ENCODE measurements at places on chromosomes 7 and 10. TPM values are rescaled to one million over a fixed set of nuclear protein-coding genes. Genes with fewer than 3 reads are reported as not detected.

DUSP5 gene
- total RNA-seq, result 8.9 TPM

OR13A1 gene
- under 0.01 TPM for total RNA-seq

TDRD1 gene
- 0.17 TPM for total RNA-seq

DPCD gene
- total RNA-seq, result 5.9 TPM

ARHGEF5 gene
- 3.5 TPM for total RNA-seq

PKD1L1 gene
- total RNA-seq, result 0.09 TPM

DNA sequence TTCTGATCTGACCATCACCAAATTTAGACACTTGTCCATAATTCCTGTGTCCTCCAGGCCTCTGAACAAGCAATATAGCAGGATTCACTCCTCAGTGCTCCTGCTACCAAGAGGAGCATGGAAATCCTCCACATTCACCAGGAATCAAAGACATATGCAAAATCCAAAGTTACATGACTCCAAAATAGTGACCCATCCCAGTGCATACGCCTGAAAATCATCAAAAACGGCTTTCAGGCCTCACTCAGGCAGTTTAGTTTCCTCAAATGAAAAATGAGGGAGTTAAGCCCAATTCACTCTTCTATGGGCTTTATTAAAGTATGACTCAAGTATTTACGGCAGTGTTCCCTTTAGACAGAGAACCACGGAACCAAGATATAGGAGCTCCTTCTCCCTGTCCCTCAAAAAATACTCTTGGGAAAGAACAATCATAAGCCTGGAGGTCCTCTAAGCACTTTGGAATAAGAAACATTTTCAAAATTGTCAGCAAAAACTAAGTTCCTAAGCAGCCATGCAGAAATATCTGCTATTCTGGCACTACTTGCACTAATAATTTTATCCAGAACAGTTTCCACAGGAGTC lies 240.7 kb downstream of the PARD3 start:
- no peaks in the 10 kb centered on the region for H3K36me3 ChIP-seq
- no peak for DNase-seq
- no peaks in the 10 kb centered on the region for H3K27me3 ChIP-seq
- no peaks in the 10 kb centered on the region for H3K4me1 ChIP-seq
- H3K27ac ChIP-seq, result no peak overlapping the region

DNA sequence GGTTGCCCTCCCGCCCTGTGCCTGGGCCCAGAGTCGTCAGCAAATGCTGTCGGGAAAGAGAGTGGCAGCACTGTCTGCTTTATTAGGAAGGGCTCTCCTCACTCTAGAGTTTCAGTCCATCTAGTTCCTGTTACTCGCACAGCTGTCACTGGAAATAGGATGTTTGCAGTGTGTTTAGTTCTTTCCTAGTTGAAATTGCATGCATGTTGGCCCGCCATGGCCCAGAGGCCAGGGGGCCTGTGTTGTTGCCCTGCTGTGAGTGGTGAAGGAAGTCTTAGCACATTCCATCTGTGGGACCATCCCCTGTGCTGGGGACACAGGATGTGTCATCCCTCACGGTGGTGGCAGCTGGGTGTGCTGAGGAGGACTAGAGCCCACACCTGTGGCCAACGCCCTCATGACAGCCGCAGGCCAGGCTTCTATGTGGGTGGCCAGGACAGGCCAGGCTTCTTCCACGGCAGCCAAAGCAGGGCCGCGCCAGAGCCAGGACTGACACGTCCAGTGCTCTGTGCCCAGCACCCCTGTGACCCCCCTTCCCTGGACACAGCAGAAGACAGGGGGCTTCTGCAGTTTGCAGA lies 45.4 kb downstream of the ZNF467 start:
- no peak overlapping the region for H3K4me3 ChIP-seq
- no peaks in the 10 kb centered on the region for H3K4me1 ChIP-seq
- no peaks in the 10 kb centered on the region for H3K27me3 ChIP-seq

GRCh38 chr10:36789974-36790373 lies 335.4 kb upstream of the ANKRD30A start:
- no peaks in the 10 kb centered on the region for H3K27me3 ChIP-seq
- no peak for DNase-seq
- H3K36me3 ChIP-seq, result no peaks in the 10 kb centered on the region
- no peak overlapping the region for H3K27ac ChIP-seq
- no peaks in the 10 kb centered on the region for H3K4me1 ChIP-seq

DNA sequence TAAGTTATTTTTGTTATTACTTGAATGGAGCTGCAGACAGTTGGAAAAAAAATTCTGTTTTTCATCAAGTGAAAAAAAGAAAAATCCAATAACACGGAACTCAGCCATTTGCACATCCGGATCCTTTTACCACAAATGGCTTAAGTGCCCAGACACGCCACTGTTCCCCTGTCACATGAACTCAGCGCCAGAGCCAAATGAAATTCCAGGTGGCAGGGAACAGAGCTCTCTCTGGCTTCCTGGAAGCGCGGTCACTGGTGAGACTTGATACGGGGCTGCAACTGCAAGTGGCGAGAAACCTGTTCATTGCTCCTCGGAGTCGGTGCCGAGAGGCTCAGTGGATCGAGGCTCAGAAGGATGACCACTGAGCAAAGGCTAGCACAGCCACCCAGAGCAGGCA lies 60.8 kb upstream of the NPTX2 start:
- no peak overlapping the region for H3K27ac ChIP-seq
- DNase-seq, result no peak
- H3K4me1 ChIP-seq, result no peaks in the 10 kb centered on the region
- no peak overlapping the region for H3K4me3 ChIP-seq
- H3K36me3 ChIP-seq, result no peaks in the 10 kb centered on the region

- H3K36me3 ChIP-seq, result no peaks in the 10 kb centered on the region
- H3K27me3 ChIP-seq, result peaks cover 5% of the 10 kb centered on the region
- H3K4me3 ChIP-seq, result no peak overlapping the region
- no peaks in the 10 kb centered on the region for H3K4me1 ChIP-seq
- no peak for DNase-seq
Measured at GRCh38 chr10:8628351-8628750, 573.9 kb downstream of the GATA3 start.

GRCh38 chr7:132354527-132354926 lies 221.7 kb downstream of the PLXNA4 start:
- no peaks in the 10 kb centered on the region for H3K27me3 ChIP-seq
- no peak overlapping the region for H3K27ac ChIP-seq
- no peak for DNase-seq
- H3K4me3 ChIP-seq, result no peak overlapping the region
- peaks cover 2% of the 10 kb centered on the region for H3K4me1 ChIP-seq

DNA sequence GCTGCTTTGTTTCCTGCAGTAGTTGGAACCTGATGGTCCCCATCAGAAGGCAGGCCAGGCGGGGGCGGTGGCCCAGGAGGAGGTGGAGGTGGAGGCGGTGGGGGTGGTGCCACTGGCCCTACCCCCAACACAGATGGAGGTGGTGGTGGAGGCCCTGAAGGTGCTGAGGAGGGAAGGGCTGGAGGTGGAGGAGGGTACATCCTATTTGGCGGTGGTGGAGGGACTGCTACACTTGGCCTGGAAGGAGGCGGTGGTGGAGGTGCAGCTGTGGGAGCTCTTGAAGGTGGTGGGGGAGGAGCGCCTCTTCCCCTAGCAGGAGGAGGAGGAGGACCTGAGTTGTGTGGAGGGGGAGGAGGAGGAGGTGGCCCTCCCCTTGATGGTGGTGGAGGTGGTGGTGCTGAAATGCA lies 36.8 kb downstream of the LMOD2 start:
- H3K27me3 ChIP-seq, result no peaks in the 10 kb centered on the region
- H3K36me3 ChIP-seq, result peaks cover 20% of the 10 kb centered on the region
- H3K27ac ChIP-seq, result no peak overlapping the region
- H3K4me3 ChIP-seq, result no peak overlapping the region
- no peak for DNase-seq

DNA sequence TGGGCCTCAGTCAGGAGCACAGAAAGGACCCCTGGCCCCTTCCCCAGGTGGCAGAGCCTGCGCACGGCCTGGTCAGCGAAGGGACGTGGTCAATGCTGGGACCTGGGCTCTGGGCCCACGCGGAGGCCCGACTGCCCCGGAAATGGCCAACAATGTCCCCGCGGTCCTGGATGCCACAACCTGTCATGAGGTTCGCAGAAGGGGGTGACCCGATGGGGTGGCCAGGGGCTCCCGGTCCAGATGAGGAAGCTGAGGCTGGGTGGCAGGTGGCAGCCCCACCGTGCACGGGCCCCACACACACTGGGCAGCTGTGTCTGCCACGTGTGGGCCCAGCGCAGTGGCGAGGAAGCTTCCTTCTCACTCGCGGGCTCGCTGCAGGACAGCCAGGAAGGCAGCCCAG lies 49.4 kb downstream of the DPYSL4 start:
- no peak overlapping the region for H3K4me3 ChIP-seq
- H3K27ac ChIP-seq, result no peak overlapping the region
- H3K27me3 ChIP-seq, result no peaks in the 10 kb centered on the region
- DNase-seq, result no peak
- no peaks in the 10 kb centered on the region for H3K4me1 ChIP-seq
- H3K36me3 ChIP-seq, result no peaks in the 10 kb centered on the region

DNA sequence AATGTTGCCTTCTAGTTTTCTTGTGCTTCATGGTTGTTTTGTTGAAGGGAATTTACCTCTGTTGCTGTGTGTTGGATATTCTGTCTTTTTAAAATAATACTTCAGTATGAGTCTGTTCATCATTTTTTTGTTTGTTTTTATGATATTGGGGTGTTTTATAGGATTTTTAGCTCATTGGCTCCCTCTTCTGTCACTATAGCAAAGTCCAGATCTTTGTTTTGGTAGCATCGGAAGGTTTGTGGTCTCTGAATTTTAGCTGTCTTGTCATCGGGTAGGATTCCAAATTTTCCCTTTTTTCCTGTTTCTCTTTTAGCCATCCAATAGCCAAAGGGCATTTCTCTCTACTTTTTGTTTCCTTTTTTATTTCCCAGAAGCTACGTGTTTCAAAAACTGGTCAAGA lies 91.4 kb downstream of the EXOC4 start:
- no peaks in the 10 kb centered on the region for H3K27me3 ChIP-seq
- no peak for DNase-seq
- H3K36me3 ChIP-seq, result no peaks in the 10 kb centered on the region
- no peak overlapping the region for H3K27ac ChIP-seq
- no peaks in the 10 kb centered on the region for H3K4me1 ChIP-seq
- no peak overlapping the region for H3K4me3 ChIP-seq

DNA sequence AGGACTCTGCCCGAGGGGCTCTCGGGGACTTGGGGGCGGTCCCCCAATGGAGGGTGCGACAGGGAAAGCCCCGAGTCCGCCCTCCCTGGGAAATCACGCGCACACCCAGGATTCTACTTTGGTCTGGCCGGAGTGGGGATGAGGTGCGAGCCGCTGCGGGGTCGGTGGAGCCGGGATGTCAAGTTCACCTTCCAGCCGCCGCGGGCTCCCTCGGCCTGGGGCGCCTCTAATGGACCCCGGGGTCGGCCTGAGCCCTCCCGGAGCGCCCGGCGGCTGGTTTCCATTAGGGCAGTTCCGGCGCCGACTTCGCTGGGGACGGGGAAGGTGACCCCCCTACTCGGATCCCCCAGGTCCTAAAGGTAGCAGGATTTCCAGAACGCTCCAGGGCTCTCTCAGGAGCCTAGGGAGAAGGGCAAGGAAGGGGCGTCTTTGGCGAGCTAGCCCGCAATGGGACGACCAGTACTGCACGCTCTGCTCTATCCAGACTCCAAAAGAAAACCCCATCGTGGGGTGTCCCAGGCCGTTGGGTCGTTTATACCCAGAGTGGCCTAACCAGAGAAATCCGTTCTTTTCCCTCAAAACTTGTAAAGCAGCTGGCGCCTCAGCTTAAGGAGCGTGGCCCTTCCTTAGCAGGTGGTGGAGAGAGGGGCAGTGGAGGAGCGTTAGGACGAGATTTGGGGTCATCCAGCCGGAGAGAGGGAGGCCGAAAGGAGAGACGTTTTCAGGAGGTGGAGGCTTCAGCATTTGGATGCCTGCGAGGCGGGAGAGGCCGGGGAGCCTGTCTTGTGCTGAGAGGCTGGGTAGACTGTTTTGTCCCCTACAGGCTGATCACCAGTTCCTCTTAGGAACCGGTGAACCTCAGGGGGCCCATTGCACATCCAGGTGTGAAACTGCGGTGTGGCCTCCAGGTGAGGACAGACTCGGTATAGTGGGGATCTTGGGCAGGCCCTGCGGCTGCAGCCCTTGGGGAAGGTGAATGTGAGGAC lies 860 bp upstream of the WDR86 start:
- no peaks in the 10 kb centered on the region for H3K36me3 ChIP-seq
- DNase-seq, result no peak
- H3K27ac ChIP-seq, result no peak overlapping the region
- H3K4me3 ChIP-seq, result peak overlapping the region; percentile 36
- H3K27me3 ChIP-seq, result no peaks in the 10 kb centered on the region

- no peak overlapping the region for H3K27ac ChIP-seq
- no peak overlapping the region for H3K4me3 ChIP-seq
- DNase-seq, result peak; percentile 21
- H3K4me1 ChIP-seq, result peaks cover 3% of the 10 kb centered on the region
- H3K36me3 ChIP-seq, result no peaks in the 10 kb centered on the region
Measured at GRCh38 chr10:49113741-49114141, 1.6 kb downstream of the VSTM4 start.

- H3K4me3 ChIP-seq, result no peak overlapping the region
- H3K27me3 ChIP-seq, result no peaks in the 10 kb centered on the region
- no peaks in the 10 kb centered on the region for H3K36me3 ChIP-seq
Measured at GRCh38 chr10:24951201-24952142, 934 bp downstream of the PRTFDC1 start.
